CD4-positive, alpha-beta T cell (primary cell): ENCODE measurements at places on chromosomes 16 and 17. TPM values are rescaled to one million over a fixed set of nuclear protein-coding genes. Genes with fewer than 3 reads are reported as not detected.

Gene ZP2
- not detected for total RNA-seq

Gene UTS2R
- total RNA-seq = not detected

Gene CD68
- total RNA-seq = 0.95 TPM

Gene TRPV3
- 0.25 TPM for total RNA-seq

Gene SOST
- not detected for total RNA-seq

Gene ETV4
- not detected for total RNA-seq

Gene DCXR
- total RNA-seq = 119 TPM

Gene KRT32
- not detected for total RNA-seq

Gene CCL23
- not detected for total RNA-seq

Gene CDRT15L2
- not detected for total RNA-seq

Gene GLIS2
- not detected for total RNA-seq
